OCI-M1 (cell line): ENCODE measurements at places on chromosomes 7 and 10.

- DNase-seq: no peak
Measured at GRCh38 chr7:55078465-55079372, 59.9 kb downstream of the EGFR start.

GRCh38 chr10:13048762-13049161, 47.2 kb upstream of the CCDC3 start:
- no peak for DNase-seq

DNA sequence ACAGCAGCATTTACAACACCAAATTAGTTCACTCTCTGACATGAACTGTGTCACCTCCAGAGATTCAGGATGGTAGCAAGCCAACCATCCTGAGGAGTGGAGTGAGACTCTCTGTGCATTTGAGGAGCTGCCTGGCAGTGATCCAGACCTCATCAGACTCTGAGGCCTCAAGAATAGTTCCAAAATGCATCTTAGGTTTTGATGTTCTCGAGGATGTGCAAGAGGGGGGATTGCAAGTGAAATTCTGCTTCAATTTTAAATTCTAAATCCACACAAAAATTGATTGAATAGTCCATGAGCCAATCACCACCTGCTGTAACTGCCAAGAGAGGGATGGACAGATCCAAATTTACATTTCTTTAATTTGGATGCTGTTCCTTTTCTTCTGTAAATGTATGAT, 49.7 kb downstream of the SLK start:
- DNase-seq: no peak

DNA sequence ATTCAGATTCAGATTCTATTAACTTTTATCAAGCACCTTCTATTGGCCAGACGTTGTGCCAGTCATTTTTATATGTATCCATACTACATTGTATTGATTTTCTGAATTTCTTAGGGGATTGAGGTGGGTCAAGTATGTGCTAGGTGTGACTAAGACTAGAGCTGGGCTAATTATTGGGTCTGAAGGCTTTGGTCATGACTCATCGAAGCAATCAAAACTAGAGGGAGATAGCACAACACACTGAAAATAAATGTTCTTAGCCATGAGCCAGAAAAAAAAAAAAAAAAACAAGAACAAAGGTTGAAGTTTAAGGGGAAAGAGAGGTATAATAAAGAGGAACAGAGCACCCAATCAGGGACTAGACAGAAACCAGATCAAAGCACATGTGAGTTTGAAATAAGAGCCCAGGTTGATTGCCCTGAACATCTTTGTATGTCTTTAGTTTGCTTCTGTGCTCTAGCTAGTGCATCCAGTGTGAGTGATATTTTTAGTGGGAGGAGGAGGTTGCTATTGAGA, 171.6 kb upstream of the FOXP2 start:
- no peak for DNase-seq

GRCh38 chr7:135238112-135238744, 4.6 kb downstream of the STRA8 start:
- peak; percentile 34 for DNase-seq

GRCh38 chr10:11015446-11015934, 2.2 kb upstream of the CELF2 start:
- no peak for DNase-seq

- no peak for DNase-seq
Measured at GRCh38 chr7:70719125-70719524, 412.8 kb upstream of the GALNT17 start.
